ENCODE measurements at places on chromosomes 7 and 10. TPM values are rescaled to one million over a fixed set of nuclear protein-coding genes. Genes with fewer than 3 reads are reported as not detected.

The ZKSCAN1 gene
- total RNA-seq, result 10.2 TPM

The GALNT17 gene
- not detected for total RNA-seq

The EPO gene
- total RNA-seq, result not detected

- DNase-seq, result no peak
These were observed 109.9 kb downstream of the SLC25A13 start for GRCh38 chr7:96211954-96212353.

GRCh38 chr10:60175441-60175971 lies 214.2 kb downstream of the ANK3 start:
- no peak for DNase-seq

DNA sequence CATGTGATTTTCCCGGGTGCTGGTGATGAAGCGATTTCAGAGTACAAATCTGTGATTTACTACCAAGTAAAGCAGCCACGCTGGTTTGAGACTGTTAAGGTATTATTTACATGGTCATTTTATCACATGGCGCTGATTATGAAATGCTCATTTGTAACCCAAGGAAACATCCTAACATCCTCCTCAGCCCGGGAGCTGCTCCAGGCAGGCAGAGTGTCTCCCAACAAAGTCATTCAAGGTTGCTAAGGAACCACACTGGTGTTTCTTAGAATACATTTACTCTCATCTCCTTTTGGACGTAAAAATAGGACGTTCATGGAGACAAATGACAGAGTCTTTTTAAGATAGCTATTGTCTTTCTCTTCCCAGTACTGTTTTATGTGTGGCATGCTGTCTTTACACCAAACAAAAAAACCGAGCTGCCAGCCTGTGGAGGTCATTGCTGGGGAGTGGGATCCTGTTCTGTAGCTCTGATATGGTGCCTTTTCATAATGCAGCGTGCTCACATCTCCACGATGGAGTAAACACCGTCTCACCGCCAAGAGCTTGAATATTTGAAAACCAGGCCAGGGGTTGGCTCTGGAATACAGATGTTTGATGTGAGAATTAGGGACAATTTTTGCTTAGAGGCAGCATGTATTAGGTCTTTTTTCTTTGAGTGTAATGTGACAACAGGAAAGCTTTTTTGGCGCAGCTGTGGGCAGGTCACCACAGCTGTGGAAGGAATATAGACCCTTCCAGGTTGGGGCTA lies 119.6 kb downstream of the DOCK1 start:
- DNase-seq, result no peak

GRCh38 chr10:71265201-71265575 lies 52.8 kb downstream of the UNC5B start:
- DNase-seq, result no peak

- DNase-seq, result peak; percentile 41
These were observed 90.5 kb upstream of the SVIL start for GRCh38 chr10:29725133-29725720.

The INHBA gene
- 23.0 TPM for total RNA-seq

The MEST gene
- total RNA-seq, result 22.6 TPM

GRCh38 chr10:53115660-53116059 lies 343.1 kb upstream of the MBL2 start:
- DNase-seq, result no peak

The SERPINE1 gene
- total RNA-seq, result 238 TPM

The EMX2 gene
- not detected for total RNA-seq

DNA sequence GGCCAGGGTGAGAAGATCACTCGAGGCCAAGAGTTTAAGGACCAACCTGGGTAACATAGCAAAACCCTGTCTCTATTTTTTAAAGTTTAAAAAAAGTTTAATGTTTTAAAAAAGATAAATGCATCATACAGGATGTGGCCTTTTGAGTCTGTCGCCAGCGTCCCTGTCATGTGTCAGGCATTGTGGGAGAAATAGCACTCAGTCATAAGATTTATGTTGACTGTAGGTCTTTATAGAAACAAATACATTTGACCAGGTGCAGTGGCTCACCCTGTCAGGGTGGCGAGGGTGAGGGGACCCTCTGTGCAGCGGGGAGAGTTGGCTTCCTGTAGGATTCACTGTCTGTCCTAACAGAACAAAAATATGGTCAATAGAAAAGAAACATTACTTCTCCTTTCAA lies 63.5 kb upstream of the SH2B2 start:
- DNase-seq, result no peak

The CLRN3 gene
- total RNA-seq, result not detected

The CYP26C1 gene
- total RNA-seq, result not detected

DNA sequence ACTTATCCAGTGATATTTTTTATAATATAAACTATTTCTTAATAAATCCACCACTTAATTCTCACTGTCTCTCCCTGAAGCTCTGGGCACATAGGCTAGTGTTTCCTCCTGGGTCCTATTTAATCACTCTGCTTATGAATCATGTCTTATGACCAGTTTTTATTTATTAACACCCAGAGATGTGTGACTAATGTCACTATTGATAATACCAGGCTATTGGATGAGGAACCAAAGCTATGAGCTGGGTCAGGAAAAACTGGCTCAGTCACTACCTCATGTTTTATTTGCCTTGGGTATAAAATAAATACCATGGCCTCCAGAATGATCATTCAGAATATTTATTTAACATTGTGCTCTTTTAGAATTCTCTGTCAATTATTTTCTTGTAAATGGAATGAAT lies 5.2 kb downstream of the SEMA3E start:
- DNase-seq, result no peak

The TNS3 gene
- total RNA-seq, result 147 TPM
